Stimulated activated CD8-positive, alpha-beta memory T cell treated with anti-CD3 and anti-CD28 coated beads, Interleukin-7, amount 100 ng/mL, for 1 hour (primary cell): ENCODE measurements at places on chromosomes 6 and 20.

DNA sequence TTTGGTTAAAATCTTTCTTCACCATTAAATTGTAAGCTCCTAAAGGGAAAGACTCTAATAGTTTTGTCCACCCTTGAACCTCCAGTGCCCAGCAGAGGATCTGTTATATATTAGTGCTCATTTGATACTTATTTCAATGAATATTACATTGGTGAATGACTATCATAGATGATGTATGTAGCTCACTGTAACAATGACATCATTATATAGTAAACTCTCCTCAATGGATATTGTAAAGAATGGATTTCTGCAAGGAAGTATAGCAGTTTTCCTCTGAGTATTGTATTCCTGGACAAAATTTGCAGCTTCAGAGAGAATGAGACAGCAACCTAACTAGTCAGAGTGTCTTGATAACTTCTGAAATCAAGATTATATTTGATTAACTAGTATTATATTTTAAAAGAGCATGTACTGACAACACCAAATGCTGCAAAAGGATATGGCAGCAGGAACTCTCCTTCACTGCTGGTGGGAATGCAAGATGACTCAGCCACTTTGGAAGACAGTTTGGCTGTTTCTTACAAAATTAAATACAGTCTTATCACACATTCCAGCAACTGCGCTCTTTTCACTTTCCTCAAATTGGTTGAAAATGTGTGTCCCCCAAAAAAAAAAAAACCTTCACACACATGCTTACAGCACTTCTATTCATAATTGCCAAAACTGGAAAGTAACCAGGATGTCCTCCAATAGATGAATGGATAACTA, 189.8 kb upstream of the OPRM1 start:
- no peak for DNase-seq

DNA sequence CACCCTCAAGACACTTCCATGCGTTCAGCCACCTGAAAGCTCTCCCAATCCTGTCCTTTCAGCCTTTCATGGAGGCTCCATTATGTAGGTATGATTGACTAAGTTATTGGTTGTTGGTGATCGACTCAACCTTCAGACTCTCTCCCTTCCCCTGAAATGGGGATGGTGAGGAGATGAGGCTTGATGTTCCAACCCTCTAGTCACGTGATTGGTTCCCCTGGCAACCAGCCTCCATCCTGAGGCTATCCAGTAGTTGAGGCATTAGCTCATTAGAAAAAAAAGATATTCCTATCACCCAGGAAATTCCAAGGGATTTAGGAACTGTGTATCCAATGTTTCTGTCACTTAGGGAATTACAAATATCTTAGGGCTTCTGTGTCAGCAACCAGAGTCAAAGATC, 426.6 kb downstream of the PKHD1 start:
- DNase-seq: no peak

DNA sequence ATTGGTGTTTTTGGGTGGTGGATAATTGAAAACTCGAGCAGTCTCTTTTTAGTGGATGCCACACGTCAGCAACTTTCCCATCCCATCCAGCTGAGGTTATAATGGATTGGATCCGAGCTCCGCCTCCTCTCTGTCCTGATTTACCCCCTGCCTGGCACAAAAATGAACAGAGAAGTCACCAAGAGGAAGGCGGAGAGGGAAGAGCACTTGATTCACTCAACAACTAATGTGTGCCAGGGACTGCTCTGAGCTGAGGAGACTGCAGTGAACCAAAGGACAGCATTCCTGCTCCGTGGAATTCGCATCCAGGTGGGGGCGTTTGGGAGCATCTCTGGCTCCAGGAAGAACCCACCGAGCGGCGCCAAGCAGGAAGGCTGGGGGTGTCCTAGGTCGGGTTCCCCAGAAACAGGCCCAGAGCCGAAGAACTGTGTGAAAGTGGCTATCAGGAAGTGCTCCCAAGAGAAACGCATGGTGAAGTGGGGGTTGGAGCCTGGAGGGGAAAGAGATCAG, 95.8 kb upstream of the NAA20 start:
- DNase-seq: no peak

GRCh38 chr20:1941226-1941625, 46.0 kb downstream of the SIRPA start:
- no peak for DNase-seq

DNA sequence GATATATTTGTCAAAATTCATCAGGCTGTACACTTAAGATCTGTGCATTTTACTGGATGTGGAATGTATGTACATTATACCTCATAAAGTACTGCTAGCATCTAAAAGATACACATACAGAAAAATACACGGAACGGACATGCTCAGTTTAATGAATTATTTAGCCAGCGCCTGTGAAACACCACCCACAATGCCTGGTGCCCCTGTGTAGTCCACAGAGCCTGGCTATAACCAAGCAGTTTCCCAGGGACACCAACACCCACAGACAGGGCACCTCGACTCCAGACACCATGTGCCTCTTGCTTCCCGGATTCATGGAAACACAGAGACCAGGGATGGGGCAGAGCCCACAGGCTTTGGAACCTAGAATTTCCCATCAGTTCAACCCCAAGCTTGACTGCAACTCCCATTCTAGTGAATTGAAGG, 17.4 kb upstream of the ARMC12 start:
- DNase-seq: no peak
